T1000 (cell line): ENCODE measurements at places on chromosomes 6 and 20.

- DNase-seq: no peak
Measured at GRCh38 chr6:19158586-19158985, 678.6 kb upstream of the ID4 start.

DNA sequence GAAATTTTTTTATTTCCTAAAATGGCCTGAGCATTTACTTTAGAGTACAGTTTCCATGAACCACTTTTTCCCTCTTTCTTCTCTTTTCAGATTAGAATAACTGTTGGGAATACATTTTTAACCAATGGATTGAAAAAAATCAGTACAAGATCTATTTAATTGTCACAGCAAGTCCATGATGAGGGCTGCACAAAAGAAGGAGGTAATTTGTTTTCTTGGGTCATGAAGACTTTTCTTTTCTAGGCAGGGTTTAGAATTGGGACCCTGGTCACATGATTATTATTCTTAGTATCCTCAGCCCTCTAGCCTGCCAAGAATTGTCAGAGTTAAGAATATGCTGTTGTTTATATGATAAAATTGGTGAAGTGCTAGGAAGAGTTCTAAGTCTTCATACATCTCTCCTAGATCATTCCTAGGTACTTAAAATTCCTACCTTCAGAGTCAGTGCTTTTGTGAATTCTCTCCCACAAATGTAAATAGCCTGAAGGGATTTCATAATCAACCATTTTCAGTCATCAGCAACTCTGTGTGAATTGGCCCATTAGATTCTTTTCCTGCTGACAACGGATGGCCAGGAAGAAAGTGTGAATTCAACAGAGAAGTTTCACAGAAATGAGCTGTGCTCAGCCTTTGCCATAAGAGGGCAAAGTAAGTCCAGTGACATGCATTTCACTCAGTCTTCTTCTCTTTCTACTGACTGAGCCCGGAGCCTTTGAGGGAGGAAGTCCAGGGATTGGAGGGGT is 32.4 kb upstream of the TPBG start:
- peak; percentile 9 for DNase-seq

GRCh38 chr20:17875106-17875980 is 93.3 kb downstream of the SNX5 start:
- DNase-seq: no peak

GRCh38 chr6:166935353-166935752 is 21.0 kb downstream of the RNASET2 start:
- no peak for DNase-seq

DNA sequence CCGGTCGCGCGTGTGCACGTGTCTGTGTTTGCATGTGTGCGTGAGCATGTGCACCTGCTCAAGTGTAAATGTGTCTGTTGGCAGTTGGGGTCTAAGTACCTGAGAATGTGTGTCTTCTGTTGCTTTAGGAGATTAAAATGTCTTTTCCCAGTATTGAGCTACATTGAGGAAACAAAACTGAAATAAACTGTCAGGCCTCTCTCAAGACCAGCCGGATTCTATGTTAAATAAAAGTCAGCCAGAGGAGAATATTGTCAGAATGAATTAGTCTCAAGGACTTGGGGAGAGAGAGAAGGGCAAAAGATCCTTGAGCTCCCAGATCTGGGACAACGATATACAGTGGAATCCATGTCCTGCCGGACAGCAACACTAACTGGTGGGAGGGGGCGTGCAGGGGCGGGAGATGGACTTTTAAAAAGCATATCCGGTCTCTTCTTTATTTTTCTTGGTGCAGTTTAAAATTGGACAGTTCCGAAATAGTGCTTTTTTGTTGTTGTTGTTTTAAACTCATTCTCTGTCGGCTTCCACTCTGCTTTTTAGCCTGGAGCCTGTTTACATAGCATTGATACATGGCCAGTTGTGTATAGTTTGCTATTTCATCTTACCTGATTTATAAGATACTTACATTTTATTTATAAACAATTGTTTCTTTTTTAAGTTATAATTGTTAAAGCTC is 3.3 kb upstream of the TBX18 start:
- no peak for DNase-seq

GRCh38 chr6:16706911-16707783 is 54.1 kb downstream of the ATXN1 start:
- DNase-seq: no peak

- no peak for DNase-seq
Measured at GRCh38 chr6:106098383-106099234, 12.5 kb downstream of the PRDM1 start.

DNA sequence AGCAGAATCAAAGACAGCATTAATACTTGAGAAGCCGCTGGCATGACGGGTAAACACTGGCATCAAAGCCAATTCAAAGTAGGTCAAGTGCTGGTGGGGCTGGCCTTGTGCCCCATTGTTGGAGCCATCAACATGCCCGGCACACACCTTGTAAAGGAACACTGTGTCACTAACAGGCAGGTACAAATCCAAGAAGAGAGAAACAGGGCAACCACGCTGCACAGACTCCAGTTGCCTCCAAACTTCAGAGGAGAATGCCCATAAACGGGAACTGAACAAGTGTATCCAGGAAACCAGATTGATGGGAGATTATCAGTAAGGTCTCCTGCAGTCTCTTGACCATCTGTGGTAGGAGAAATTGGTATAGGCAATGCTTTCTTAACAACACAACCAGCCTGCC is 127.0 kb upstream of the STXBP5 start:
- DNase-seq: no peak

- no peak for DNase-seq
Measured at GRCh38 chr6:36229223-36229622, 32.7 kb downstream of the BRPF3 start.

DNA sequence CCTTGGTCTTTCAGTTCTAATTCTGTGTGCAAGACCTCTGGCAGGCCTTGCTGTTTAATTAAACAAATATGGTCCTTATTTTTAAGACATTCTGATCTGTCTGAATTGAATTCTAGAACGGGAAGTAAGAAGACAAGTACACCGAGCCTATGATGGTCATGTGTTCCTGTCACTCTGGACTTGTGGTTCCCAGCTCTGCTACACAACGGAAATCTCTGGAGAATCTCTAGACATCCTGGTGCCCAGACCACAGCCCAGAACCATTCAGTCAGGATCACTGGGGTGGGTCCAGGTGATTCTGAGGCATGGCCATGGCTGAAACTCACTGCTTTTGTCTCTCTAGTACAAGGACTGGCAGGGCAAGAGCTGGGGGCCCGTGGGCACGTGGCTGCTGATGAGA is 15.9 kb upstream of the KCNK16 start:
- no peak for DNase-seq

DNA sequence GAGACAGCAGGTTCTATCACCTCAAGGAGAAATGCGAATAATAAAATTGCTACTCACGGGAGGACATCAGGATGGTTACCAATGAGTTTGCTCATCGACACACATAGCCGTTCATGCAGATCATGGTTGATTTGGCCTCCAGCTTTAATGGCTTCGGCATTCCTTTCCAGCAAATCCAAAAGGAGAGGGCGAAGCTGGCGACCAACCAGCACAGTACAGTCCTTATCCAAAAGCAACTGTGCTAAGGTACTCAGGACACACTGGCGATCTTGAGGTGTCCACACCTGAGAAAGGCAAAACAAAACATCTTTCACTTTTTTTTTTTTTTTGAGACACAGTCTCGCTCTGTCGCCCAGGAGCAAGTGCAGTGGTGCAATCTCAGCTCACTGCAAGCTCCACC is 16.3 kb downstream of the MDN1 start:
- no peak for DNase-seq

DNA sequence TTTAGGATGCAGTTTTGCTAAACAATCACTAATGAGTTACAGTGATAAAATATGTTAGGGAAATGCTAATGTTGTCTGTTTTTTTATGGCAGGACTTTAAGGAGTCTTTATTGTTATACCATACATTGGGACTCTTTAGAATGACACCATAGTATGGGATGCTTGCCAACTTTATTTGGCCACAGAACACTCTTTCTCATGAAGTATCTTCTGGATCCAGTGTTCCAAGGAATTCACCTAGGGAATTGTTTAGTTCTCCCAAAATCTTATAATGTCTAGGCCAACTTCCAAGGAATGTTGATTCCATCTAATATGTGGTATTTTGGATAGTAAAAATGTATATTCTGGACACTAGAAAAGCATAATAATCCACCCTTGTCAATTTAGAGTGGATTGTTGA is 3.3 kb downstream of the RIN2 start:
- DNase-seq: no peak

- DNase-seq: no peak
Measured at GRCh38 chr20:19966840-19967239, 50.3 kb upstream of the NAA20 start.

DNA sequence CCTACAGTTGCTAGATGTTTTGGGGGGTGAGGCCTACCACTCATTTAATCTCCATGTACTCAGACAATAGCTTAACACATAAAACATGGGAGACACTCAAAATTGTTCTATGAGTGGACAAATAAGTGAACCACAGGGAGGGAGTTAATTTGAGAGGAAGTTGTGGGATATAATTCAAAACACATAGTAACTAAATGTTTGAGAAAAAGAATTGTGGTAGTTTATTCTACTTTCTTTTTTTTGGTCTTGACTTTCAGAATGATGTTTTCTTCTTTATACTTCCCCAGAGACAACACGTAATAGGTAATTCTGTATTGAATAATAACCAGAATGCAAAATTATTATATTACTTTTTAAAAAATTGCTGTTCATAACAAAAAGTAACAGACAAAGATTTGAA is 453.8 kb downstream of the RFPL4B start:
- no peak for DNase-seq

DNA sequence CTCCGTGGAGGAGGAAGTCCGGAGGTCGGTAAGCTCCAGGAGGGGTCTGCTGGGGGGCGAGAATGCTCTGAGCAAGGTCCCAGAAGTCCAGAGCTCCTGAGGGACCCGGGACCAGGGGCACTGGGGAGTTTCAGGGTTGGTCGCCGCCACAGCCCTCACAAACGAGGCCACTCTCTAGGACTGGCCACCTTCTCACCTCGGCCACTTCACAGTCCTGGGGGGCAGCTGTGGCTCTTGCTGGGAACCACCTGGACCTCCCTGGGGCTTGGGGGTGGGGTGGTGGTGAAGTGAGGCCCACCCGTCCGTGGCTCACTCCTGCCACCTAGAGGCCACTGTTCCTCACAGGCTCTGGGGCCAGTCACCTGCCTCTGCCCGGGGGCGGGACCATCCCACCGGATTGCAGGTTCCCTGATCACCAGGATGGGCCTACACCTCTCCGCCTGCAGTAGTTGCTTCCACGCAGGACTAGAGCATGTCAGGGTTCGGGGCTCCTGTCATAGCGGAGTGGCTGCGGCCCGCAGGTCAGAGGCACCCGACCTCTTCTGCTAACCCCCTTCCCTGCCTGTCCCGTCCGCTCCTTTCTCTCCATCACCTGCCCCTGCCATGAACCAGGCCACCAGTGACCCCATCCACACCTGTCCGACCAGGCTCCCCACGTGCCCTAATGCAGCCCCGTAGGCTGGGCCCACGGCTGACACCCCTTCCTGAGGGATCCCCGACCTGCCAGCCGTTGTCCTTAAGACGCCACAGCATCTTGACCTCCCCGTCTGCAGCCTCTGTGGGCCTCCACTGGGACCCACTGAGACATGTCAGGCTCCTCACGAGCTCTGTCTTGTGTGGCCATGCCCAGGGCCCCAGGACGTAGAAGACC is 5.1 kb upstream of the TCEA2 start:
- no peak for DNase-seq

GRCh38 chr20:4795394-4795793 is 73.7 kb downstream of the PRND start:
- peak; percentile 16 for DNase-seq

DNA sequence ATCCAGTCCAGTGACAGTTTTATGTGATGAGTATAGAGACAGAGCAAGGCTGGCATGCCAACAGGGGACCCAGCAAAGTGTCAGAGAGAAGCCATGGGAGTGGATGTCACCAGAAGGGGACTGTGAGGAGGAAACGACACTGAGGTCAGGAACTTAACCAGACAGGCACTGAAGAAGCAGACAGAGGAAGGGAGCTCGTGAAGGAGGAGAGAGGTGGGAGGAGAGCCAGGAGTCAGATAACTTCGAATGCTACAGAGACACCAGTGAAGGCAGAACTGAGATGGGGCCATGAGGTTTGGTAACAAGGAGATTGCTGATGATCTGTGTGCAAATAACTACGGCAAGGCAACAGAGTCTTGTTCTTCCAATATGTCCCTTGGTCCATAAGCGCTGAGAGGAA is 211.1 kb upstream of the FOXA2 start:
- no peak for DNase-seq

DNA sequence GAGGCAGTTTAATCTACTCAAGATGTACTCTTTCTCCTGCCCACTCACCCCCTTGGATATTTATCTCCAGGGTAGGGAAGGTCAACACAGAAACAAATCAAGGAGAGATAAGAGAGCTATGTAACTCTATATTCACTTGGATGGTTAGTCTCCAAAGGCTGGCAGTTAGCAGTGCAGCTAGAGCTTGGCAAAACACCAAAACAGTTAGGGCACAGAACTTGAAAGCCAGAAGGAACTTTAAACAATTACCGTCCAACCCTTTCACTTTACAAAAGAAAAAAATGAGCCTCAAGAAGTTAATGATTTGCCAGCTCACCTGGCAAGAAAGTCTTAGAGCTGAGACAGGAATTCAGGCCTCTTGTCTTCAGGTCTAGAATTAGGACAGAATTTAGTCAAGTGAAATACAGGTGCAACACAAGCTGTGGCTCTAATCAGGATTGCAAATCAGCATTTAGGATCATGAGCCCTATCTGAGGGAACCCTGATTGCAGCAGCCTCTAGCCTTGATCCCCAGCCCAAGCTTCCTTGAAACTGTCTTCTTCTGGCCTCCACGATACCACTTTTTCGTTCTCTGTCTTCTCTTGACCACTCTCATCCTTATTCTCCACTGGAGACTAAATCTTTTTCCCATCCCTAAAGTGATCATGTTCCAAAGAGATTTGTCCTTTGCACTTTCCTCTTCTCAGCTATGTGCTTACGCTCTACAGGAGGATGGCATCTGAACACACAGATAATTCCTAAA is 14.9 kb downstream of the NEDD9 start:
- no peak for DNase-seq

GRCh38 chr6:26086211-26086610 is 1.0 kb upstream of the HFE start:
- no peak for DNase-seq

- DNase-seq: no peak
Measured at GRCh38 chr20:16397086-16397485, 176.2 kb downstream of the KIF16B start.

- DNase-seq: no peak
Measured at GRCh38 chr20:61900011-61900944, 165.4 kb downstream of the TAF4 start.
